NCI-H524 treated with DMSO at 0.1 percent for 48 hours (cell line): ENCODE measurements at places on chromosomes 12 and 14.

DNA sequence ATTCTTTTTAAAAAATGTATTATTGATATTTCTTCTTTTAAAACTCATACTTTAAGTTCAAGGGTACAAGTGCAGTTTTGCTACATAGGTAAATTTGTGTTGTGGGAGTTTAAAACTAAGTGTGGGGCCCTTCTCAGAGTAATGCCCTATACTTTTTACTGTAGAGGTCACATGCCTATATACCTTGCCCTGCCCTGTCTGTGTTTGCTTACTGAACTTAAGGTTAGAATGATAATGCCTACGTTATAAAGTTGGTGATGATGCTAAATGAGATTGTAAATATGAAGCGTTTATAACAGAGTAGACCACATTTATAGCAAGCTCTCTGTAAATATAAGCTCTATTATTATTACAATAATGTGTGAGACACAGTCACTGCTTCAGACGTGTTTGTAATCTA is 261.9 kb downstream of the RASSF9 start:
- DNase-seq, result no peak

- DNase-seq, result no peak
Observed at GRCh38 chr12:96063046-96063445, 27.7 kb upstream of the LTA4H start.

GRCh38 chr12:64618953-64619590 is 8.8 kb downstream of the RASSF3 start:
- no peak for DNase-seq

DNA sequence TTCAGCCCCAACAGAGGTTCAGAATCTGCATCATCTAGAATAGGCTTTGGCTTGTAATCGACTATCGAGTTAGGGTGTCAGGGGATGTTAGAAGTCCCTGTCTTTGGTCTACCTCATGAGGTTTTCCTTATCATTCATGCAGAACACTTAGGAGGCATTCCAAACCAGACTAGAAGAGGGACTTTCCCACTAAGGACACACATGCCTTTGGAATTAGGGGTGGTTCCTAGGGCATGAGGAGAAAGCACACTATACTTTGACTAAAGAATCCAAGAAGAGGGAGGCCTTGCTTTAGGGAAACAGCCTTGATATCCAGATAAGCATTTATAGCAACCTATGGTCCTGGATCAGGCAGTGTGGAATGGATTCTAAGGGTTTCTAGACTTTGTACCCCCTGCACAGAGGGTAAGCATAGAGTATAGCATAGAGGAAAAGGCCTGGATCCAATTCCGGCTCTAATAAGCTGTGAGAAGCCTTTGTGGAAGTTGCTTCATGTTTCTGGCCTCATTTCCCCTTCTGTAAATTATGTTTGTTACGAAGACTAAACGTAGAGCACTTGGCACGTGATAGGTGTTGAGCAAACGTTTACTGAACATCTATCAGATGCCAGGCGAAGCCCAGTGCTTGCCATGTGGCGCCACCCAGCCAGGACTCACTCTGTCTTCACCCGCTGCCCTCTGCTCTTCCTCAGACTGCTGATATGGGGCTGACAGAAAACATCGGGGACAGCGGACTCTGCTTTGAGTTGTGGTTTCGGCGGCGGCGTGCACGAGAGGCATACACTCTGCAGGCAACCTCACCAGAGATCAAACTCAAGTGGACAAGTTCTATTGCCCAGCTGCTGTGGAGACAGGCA is 13.2 kb downstream of the ZNF219 start:
- DNase-seq, result no peak

DNA sequence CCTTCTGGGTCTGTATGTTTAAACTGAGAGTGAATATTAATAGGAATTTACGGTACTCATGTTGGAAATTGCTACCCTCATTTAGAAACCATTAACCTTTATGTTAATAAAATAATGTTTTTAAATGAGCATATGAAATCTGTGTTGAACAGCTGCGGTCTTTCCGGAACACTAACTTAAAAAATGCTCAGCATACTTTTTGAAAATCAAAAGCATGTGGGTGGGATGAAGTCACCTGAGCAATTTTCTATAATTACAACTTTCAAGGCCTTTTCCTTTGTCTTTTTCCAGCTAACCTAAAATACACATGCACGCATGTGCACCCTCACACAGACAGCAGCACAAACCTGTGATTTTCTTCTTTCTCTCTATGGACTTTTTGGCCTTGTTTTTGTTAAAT is 39.8 kb downstream of the BORCS5 start:
- DNase-seq, result no peak

DNA sequence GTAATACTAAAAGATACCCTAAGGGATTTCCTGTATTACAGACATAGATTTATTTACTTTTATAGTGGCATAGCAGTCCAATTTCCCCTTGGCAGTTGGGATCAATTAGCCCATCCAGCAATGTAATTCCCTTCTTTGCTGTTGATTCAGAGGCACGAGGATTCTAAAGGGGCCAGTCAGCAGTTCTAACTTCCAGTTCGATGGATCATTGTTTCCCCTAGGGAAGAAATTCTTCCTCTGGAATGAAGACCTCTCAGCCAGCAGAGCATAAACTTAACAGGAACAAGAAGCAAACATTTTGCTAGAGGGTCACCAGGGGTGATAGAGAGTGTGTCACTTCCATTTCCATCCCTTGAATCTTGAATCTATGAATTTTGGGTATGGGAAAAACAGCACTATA is 395.7 kb upstream of the NOVA1 start:
- no peak for DNase-seq

- no peak for DNase-seq
Observed at GRCh38 chr12:108876550-108876949, 3.3 kb upstream of the DAO start.

DNA sequence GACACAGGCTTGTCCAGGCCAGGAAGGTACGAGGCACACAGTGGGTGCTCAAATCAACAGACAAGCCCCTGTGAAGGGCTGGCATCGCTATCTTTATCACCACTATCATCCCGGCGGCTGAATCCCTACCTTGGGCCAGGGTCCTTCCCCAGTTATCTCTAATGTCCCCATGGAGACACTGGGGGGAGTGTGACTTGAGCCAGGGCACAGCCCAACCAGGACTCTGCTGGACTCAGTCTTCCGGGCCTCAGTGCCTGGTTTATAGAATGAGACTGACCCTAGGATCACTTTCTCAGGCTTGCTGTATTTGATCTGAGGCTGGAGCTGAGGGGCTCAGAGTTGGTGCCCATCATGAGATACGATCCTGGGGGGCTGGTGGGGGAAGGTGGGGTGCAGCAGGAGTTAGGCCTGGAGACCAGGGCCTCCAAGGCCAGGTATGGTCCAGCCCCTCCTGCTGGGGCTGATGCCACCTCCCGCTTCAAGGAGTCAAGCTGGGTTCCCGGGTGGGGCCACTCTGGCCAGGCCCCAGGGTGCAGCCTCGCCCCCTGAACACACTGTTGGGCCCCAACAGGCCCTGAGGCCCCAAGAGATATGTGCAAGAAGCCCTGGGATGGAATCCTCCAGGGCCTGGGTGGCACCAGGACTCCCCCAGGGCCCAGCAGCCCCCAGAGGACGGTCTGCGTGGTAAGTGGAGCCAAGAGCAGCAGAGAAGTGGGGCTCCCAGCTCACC is 11.8 kb downstream of the BEGAIN start:
- no peak for DNase-seq

- no peak for DNase-seq
Observed at GRCh38 chr14:73788701-73789551, 62.7 kb upstream of the PTGR2 start.
